ENCODE measurements at places on chromosomes 11 and 22.

- DNase-seq = no peak
Measured at GRCh38 chr11:66159324-66159984, 89.4 kb downstream of the PACS1 start.

- no peak for DNase-seq
Measured at GRCh38 chr22:46432164-46433068, 96.9 kb downstream of the TRMU start.

GRCh38 chr11:75578977-75579376, 16.9 kb downstream of the SERPINH1 start:
- DNase-seq = no peak

- no peak for DNase-seq
Measured at GRCh38 chr11:30257058-30257457, 26.2 kb downstream of the FSHB start.

DNA sequence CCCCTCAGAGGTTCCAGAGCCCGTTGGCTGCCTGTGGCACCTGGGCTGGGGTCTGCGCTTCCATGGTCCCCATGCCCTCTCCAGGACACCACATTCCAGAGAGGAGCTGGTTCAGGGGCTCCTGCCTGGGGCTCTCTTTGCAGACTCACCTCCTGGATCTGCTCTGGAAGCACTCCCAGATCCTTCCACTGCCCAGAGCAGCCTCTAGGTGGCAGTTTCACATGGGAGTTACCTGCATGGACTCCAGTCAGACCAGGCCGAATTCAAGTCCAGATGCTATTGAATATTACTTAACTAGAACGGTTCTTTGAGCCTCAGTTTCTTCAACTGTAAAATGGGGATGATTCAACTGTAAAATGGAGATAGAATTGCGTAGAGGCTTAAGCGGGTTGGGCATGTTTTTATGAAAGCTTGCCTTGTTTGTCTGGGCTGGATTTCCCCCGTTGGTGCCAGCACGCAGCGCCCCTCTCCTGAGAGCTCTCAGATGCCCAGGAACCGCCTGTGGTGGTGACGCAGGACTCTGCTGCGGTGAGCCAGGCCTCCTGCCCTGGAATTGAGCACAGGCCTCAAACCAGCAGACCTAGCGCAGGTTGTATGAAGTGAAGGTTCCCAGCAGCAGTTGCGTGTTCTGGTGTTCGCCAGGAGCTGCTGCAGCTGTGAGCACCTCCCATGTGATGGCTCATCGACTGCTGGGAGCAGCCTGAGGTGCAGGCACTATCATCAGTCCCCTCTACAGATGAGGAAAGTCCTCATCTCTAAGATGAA, 44.2 kb downstream of the LMO1 start:
- peak; percentile 64 for DNase-seq

- DNase-seq = no peak
Measured at GRCh38 chr11:115629456-115630015, 125.3 kb upstream of the CADM1 start.

- no peak for DNase-seq
Measured at GRCh38 chr11:75272821-75273301, 32.3 kb downstream of the TPBGL start.

DNA sequence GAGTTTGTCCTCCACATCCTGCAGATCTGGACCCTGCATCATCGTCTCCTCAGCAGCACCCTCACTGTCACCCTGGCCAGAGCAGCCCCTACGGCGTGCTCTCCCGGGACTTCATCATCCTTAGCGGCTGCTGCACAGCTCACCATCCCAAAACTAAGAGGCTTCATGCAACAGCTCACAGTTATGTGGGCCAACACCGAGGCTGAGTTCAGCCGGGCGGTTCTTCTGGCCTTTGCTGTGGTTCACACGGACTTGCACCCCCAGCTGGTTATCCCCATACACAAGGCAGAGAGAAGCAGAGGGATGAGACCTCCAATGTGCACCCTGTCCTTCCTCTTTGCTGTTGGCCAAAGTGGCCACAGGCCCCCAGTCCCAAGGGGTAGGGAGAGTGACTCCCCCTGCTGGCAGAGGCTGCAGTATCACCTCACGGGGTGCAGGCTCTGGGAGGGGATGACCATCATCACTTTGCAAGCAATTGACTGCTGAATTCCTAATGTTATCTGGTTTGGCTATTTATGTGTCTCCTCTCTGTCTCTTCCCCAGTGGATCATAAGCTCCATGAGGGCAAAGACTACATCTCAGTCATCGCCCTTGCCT, 276.8 kb downstream of the BRD1 start:
- DNase-seq = peak; percentile 40

- no peak for DNase-seq
Measured at GRCh38 chr11:47148903-47149531, 27.7 kb downstream of the ARFGAP2 start.

- no peak for DNase-seq
Measured at GRCh38 chr11:46431211-46431610, 39.6 kb upstream of the CHRM4 start.

DNA sequence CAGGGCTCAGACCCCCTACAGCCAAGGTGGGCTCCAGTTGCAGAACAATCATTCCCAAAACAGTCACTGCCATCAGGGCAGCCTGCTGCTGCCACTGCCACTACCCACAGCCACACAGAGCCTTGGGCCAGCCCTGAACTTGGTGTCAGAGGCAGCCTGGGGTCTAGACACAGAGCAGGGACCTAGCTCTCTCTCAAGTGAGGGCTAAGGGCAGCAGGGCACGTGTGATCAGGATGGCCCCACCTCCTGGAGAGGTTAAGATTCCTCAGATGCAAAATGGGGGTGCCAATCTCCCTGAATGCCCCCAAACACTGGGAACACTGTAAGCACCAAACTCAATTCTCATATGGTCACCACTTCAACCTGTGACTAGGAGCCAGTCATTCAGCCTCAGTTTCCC, 15.6 kb downstream of the CABP7 start:
- DNase-seq = no peak

DNA sequence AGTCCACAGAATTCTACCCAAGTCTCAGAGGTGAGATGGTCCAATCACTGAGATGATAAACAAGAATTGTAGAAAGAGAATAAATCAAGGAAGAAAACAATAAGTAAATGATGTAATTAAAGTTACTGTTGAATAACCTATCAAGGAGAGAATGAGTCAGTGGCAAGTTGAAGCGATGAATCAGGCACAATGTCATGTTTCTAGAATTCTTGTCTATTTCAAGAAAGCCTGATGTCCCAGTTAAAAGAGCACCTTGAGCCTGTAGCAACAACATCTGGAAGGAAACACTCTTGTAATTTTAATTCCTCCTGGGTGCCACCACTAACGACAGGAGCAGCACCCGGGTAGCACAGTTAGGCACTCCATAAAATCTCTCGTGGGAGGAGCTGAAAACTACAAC, 67.9 kb upstream of the SLC35C1 start:
- no peak for DNase-seq

- DNase-seq = no peak
Measured at GRCh38 chr11:131855320-131855719, 484.9 kb downstream of the NTM start.

DNA sequence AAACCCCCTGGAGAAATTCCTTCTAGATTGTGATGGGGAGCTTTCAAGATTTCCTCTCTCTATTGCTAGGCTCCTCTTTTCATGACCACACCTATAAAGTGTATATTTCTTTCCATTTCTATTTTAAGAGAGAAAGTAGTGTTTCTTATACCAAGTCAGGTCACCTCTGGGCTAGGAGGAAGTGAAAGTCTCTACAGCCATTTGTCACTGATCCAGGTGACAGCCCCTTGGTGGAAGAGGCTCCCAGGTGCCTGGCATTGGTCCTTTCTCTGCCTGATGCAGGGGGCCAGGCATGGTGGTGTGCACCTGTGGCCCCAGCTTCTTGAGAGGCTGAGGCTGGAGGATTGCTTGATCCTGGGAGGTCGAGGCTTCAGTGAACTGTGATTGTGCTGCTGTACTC, 64.7 kb downstream of the DHCR7 start:
- no peak for DNase-seq

DNA sequence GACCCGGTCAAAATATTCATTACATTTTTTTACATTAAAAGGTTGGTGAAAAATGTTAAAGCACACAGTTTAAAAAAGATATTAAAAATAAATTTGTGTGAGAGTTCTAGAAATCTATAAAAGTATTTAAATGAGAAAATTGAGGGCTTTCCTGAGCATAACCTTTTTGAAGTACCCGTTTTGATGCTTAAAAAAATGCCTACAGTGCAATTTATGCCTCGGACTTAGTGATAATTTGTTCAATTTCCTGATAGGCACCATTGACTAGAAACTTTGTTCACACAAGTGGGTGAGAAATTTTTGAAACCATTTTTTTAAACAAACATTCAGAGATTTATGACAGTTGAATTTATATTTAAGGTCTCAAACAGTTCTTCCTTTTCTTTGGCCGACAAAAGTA, 29.7 kb upstream of the B3GAT1 start:
- no peak for DNase-seq

- DNase-seq = no peak
Measured at GRCh38 chr22:22148905-22149304, 95.7 kb upstream of the VPREB1 start.

DNA sequence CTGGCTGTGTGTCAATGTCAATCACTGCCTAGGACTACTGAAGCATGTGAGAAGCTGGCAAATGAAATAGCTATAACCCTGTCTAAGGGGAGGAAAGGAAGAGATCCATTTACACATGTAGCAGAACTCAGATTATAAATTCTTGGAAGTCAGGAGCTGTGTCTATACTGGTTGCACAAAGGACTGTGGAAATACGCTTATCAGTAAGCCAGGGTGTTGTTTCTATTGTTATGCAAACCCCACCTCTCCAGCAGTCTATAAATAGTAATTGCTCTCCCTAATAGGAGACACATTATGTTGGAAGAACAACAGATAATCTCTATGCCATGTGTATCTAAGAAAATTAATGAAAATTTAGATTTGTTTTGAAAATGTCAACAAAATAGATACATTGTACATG, 693.4 kb upstream of the CCDC90B start:
- DNase-seq = no peak

DNA sequence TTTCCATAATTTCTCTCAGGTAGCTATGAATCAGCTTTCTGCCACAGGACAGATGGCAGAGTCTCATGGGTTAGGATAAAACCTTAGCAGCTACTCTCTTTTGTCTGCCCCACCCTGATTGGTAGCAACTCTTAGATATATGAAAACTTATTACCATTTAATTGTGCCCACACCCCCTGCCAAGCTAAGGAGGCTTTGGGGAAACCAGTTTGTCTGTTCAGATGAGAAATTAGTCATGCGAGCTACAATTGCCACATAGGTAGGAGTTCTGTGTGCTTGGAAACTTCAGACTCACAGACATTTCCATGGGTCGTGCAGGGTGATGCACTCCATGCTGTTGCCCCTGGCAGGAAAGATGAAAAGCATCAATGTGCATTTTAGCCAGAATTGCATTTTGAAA, 39.9 kb downstream of the CD44 start:
- DNase-seq = peak; percentile 19

DNA sequence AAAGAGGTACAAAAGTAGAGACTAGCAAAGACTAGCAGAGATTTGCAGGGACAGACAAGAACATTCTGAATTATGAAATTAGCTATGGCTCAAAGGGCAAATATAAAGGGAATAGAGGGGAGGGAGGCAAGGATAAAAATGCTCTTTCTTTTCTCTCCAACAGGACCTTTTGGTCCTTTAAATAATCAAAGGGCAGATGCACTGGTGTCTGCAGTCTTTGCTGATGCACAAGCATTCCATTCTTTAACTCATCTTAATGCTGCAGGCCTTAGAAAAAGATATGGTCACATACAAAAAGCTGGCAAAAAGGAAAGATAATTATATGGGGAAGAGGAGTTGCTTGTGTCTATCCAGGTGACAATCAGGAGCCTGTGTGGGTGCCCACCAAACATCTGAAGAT, 53.6 kb upstream of the SC5D start:
- DNase-seq = no peak

DNA sequence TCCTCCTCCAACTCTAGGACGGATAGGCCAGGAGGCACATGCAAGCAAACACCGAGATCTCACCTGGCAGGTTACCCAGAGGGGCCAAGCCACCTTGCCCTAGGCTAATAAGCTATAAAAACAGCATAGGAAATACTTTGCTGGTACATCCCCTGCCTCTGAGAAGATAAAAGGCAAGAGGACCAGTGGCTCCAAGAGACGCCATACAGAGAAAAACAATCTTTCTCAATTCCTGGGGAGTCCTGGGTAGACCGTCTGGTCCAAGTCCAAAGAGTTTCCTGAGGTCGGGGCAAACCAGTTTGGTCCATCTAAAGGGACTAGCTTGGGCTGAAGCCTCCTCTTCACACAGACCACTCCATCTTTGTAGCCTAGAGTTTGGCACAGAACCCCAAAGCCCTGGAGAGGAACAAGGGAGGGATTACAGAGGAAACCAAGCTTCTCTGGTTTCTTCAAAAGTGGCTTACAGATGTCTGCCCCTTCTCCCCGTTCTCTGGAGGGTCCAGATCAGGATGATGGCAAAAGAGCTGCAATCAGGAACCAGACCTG, 40.4 kb downstream of the NUMA1 start:
- no peak for DNase-seq

DNA sequence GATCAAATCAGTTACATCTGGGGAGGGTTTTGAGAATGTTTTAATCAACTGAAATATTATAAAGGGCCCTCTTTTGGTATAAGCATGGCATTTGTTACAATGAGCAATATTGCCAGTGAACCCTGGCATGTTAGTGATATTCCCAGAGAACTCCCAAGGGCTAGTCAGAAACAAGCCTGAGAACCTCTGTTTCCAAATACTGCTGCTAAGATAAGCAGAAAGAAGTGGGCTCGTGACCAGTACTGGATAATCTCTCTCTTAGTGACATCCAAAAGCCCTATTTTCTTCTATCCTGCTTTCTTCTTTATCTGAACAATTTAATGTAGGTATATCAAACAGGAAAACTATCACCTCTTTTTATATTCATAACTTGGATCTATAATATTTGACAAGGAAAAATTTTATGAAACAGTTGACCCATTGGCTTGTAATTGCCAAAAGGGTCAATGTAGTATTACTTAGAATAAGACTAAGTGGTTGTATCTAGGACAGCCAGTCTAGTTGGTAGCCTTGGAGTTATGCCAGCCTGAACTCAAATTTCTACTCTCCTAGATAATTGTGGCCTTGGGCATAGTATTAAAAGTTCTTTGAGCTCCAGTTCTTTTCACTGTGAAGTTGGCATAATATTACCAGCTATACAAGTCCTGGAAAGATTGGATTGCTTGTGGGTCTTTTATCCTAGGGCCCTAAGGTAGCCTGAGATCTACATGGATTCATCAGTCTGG, 15.7 kb downstream of the CAT start:
- DNase-seq = no peak

DNA sequence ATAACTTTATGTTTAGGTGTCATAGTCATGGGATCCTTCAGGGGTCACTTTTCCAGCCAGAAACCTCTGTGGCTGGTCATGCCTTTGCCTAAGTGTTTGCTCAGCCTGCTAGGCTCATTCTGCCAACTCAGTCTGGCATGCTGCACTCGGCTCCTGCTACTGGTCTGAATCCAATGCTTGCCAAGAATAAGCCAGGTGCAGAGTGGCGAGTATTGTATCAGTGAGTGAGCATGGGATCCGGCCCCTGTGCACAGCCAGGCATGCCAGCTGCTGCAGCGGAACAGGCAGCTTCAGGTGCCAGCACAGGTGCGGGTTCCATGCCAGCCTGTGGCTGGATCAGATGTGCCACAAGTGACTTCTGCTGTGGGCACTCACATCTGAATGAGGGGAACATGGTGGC, 1269.3 kb upstream of the CNTN5 start:
- DNase-seq = no peak
